ENCODE measurements at places on chromosomes 12 and 14.

DNA sequence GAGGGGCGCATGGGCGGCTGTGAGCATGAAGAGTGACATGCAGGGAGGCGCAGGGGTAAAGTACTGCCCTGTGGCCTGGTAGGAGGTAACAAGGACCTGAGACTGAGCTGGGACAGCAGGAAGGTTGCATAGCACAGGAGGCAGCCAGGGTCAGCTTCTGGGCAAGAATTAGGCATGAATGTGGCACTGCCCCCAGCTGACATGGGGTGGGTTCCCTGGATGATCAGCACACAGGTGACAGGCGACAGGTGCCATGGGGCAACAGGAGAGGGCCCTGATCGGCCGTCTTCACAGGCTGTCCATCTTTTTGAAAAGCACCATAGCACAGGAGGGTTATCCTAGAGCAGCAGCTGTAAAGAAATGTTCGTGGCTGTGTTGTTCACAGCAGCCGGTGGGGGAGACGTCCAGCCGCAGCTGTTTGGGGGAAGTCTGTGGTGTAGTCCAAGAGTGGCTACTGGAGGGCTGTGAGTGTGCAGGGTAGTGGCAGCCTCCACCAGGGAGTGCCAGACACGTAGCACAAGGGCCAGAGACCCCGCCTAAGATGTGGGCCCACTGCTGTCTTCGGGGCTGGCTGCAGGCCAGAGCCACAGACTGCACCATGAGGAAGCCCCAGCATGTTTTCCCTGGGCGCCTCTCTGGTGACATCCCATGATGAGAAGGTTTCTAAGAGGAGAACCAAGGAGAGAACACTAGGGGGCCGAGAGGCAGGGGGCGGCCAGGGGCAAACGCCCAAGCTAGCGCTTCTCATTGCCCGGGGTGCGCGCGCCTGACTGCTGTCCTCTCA is 8.4 kb downstream of the CLBA1 start:
- no peak for DNase-seq

GRCh38 chr12:6605421-6606330 is 1.5 kb downstream of the CHD4 start:
- no peak for DNase-seq

DNA sequence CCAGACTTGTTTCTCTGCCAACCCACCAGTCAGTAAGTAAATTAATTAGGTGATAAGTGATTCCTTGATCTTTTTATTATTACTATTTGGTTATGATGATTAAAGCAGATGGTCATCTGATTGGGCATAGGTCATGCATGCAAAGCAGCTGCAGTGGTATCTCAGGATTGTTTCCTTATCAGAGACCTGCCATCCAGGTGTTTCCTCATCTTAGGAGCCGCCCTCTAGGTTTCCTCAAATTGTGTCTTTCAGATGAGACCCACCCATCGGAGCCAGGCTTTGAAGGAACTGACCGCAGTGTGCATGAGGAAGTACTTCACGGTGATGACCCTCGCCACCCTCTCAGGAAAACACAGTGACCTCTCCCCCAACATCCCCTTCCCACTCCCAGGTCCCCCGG is 63.3 kb downstream of the ZFP36L1 start:
- no peak for DNase-seq

GRCh38 chr12:109951751-109952150 is 44.4 kb downstream of the GIT2 start:
- no peak for DNase-seq

Data from tibial nerve (tissue), 4 donors.